ENCODE measurements at places on chromosomes 13 and 19.
A peak's percentile ranks its signal among the peaks of the same experiment; 100 is the strongest.

DNA sequence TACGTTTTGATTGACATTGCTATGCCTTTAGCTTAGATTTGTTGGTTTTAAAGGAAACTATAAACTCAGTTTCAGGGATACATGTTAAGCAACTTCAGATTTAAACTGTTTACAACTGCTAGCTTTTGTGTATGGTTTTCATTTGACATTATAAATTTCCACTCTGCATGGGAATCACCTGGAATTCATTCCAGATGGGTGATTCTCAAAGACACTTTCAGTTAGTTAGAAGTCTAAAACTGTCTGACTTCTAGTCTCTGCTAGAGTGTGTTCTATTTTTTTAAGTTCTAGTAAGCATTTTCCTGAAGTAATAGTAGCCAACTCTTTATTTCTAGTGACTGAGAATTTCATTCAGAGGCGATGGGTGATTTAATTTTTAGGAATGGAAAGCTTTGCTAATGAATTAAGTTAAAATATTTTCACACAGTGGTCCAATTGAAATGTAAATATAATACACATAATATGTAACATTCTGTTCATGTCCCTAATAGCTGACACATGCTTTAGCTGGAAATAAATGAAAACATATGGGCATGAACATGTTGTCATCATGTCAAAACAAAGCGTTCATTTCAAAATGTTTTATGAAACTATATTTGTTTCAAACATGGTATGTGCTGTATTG, 58.3 kb upstream of the CSNK1A1L start:
- DNase-seq: no peak

- DNase-seq: no peak
Observed at GRCh38 chr13:35566340-35566739, 89.9 kb upstream of the MAB21L1 start.

GRCh38 chr13:30845297-30846214, 60.5 kb upstream of the MEDAG start:
- no peak for DNase-seq

GRCh38 chr19:1446713-1447481, 3.0 kb upstream of the APC2 start:
- no peak for DNase-seq

GRCh38 chr13:34942732-34943435, 814 bp downstream of the NBEA start:
- DNase-seq: no peak

DNA sequence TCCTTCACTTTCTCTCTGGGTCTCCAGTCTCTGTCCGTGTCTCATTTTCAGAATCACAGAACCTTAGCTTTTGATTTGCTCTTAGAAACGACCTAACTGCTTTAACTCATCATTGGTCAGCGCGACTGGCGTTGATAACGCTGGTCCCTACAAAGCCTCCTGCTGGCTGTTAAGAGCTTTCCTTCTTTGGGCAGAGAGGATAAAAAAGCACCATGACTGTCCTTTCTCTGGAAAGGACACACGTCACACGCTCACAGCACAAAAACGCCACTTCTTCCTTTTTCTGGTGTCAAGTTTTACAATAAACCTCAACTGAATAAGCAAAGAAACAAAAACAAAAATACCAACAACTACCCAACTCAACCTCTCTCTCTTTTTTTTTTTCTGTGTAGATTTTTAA, 1.7 kb upstream of the KLK12 start:
- no peak for DNase-seq

GRCh38 chr13:24982333-24982999, 113.5 kb upstream of the PABPC3 start:
- no peak for DNase-seq

GRCh38 chr13:94198681-94199080, 280.8 kb downstream of the DCT start:
- no peak for DNase-seq

GRCh38 chr13:28237944-28238343, 99.6 kb downstream of the PAN3 start:
- no peak for DNase-seq

GRCh38 chr19:11507370-11508078, 1.9 kb upstream of the ZNF653 start:
- no peak for DNase-seq

DNA sequence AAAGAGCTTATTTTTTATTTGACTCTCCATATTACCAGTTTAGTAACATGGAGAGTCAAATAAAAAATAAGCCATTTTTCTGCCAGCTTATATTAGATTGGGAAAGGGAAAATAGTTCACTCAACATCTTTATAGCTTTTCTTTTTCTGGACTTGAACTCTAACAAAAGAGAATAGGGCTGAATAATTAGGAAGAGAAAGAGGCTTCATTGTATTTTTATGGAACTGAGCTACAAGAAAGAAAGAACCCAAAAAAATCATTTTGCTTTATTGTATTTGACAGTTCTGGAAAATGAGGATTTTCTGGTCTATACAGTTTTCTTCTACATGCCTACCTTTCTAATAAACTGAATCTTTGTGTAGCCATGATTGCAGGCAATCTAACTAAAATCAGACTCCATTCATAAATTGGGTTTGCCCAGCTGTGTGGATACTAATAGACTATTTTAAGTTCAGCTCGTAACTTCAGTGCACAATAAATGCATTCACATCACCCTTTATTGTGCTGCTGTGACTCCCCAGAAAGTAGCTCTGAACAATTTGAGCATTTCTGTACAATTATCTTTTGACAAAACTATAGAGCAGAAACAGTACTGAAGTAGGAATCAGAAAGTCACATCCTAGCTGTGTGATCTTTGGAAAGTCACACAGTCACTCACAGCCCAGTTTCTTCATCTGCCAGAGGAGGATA, 115.3 kb downstream of the STOML3 start:
- DNase-seq: no peak

DNA sequence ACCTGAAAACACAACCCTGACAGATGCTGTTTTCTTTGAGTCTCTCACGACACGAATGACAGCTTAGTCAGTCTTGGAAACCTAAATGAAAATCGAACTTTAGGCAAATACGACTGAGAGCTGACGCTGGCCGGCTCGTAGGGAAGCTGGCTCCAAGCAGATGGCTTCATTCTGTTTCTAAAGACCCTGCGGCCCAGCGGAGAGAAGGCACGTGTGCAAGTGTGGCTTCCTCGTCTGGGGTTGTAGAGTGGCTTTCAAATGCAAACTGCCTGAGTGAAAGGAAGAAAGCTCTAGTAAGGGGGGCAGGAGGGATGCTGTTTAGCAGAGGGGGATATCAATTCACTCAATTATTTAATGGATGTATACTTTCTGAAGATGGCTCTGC, 26.1 kb upstream of the TIMM44 start:
- no peak for DNase-seq

GRCh38 chr19:30046522-30046921, 104.5 kb downstream of the URI1 start:
- peak; percentile 17 for DNase-seq

- DNase-seq: no peak
Observed at GRCh38 chr13:73235385-73235784, 176.6 kb downstream of the KLF5 start.

GRCh38 chr13:73633817-73634460, 500.3 kb downstream of the KLF12 start:
- no peak for DNase-seq

- DNase-seq: no peak
Observed at GRCh38 chr19:39406656-39407409, at the start of gene ZFP36. Gene ZFP36, plus strand, starts transcription at chr19:39406847. Its CDS starts 58 bp downstream, at chr19:39406905.

Measured in NCI-H1436 treated with DMSO at 0.1 percent for 48 hours (cell line).